T1000 (cell line): ENCODE measurements at places on chromosomes 5 and 9.

- no peak for DNase-seq
These were observed 2.0 kb upstream of the MEF2C start for GRCh38 chr5:88885002-88885401.

- DNase-seq: no peak
These were observed 48.2 kb downstream of the OTP start for GRCh38 chr5:77590347-77590746.

- no peak for DNase-seq
These were observed 7.1 kb upstream of the AGPAT2 start for GRCh38 chr9:136694163-136694871.

DNA sequence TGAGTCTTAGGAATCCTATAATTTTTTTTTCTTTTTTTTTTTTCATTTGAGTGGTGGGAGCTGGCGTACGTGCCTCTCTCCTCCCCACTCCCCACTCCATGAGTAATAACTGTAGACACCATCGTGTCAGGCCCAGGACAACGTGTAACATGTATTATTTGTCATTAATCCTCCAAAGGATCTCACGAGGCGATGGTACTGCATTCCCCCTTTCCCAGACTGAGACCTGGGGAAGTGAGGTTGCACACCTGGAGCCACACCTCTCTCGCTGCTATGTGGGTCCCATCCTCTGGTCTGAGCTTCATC lies 6.1 kb upstream of the IER5L start:
- no peak for DNase-seq

- DNase-seq: no peak
These were observed 8.9 kb upstream of the FOXB2 start for GRCh38 chr9:77010527-77010926.

- no peak for DNase-seq
These were observed 50.4 kb downstream of the ACO1 start for GRCh38 chr9:32434892-32435291.

DNA sequence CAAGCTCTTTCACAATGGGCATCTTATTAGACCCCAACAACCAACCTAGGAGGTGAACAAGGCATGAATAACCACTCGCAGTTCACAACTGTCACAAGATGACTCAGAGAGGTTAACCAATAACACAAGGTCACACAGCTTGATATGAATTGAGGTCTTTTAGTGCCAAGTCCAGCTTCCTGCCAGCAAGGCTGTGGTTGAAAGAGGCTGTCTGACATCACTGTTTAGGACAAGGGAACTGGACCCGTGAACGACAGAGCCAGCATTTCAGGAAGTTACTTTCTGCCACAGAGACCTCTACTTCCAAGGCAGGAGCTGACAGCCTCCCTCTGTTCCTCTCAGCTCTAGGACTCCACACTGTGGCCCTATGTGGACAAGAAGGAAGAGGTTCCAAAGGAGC lies 53.4 kb upstream of the ALDH1B1 start:
- no peak for DNase-seq

DNA sequence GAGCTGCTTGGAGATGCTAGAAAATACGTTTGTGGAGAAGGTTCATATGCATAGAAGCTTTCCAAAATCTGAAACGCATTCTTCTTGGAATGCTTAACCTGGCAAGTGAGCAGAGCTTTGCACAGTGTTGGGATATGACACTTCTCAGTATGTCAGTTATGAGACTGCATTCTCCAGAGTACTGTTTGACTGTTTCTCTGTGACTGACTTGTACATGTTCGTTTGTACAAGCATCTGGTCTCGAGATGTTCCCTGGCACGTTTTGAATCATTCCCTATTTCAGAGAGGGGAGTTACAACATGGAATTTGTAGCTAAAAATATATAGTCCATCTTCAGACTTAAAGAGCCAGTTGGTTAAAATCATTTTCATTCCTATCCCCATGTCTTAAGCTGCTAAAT lies 272.4 kb downstream of the ARRDC3 start:
- DNase-seq: no peak

DNA sequence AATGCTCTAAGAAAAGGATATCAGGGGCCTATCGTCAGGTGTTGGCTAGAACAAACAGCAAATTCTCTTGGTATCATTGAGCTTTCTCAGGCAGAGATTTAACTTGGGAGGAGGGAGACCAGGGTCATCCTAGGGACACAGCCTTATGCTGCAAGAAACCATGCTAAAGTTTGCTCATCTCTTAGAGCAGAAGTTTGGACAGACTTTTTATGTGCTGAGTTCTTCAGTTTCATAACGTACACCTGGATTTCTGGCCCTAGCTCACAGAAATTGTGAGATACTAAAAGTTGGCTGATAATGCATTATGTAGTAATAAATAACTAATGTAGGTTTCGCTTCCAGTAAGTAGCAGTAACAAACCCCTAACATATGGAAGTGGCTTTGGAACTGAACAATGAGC lies 1359.8 kb upstream of the CDH9 start:
- no peak for DNase-seq

DNA sequence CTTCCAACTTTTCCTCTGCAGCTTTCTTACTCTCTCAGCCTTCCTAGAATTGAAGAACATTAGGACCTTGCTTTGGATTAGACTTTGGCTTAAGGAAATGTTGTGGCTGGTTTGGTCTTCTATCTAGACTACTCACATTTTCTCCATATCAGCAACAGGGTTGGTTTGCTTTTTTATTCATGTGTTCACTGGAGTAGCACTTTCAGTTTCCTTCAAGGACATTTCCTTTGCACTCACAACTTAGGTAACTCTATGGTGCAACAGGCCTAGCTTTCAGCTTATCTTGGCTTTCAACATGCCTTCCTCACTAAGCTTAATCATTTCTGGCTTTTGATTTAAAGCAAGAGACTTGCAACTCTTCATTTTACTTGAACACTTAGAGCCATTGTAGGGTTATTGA lies 153.1 kb downstream of the CCDC192 start:
- no peak for DNase-seq

GRCh38 chr5:142872795-142873194 lies 102.6 kb downstream of the ARHGAP26 start:
- no peak for DNase-seq

DNA sequence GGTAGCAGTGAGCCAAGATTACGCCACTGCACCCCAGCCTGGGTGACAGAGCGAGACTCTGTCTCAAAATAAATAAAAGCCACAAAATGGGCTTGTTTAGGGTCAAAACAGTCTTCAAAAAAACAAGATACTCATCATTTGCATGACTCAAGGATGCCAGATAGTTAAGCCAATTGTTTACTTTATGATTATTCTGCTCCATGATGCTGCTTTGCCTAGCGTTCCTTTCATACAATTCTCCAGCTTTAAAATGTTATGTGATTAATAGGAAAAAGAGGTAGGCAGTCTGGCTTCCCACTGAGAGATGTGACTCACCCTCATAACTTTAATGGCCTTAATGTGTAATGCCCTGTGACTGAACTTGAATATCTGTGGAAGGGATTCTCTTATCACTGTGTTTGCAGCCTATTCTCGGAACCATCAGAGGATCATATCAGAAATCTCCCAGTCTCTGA lies 364.6 kb upstream of the TRPC7 start:
- DNase-seq: peak; percentile 68

GRCh38 chr9:124810663-124811355 lies 33.9 kb downstream of the OLFML2A start:
- DNase-seq: peak; percentile 70

DNA sequence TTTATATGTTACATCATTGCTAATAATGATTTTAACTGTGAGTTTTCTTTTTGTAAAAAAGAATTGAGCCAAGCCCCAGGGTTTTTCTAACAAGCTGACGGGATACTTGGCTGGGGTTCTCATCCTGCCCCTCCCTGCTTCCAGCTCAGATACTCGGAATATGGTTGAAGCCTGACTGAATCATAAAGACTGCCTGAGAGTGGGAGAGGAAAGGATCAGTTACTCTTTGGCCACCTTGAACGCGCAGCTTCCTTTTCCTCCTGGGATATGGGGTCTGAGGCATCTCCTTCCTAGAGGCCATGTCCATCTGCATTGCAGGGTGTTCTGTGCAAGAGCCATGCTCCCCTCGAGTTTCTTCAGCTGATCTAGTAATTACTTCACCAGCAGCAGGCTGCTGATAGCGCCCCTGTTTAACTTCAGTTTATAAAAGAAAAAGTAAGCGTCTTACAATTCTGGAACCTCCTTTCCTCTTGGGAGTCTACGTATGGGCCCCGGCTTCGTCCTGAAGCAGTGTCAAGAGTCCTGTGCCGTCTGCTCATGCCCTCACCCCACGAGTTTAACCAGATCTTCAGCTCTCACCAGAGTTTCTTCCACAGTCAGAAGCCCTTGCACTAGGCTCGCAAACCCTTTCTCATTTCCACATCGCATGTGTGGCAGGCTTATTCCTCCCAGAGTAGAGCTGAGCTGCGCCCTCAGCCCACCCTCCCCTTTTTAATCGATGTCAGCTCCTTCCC lies 130.0 kb downstream of the MVB12B start:
- no peak for DNase-seq

DNA sequence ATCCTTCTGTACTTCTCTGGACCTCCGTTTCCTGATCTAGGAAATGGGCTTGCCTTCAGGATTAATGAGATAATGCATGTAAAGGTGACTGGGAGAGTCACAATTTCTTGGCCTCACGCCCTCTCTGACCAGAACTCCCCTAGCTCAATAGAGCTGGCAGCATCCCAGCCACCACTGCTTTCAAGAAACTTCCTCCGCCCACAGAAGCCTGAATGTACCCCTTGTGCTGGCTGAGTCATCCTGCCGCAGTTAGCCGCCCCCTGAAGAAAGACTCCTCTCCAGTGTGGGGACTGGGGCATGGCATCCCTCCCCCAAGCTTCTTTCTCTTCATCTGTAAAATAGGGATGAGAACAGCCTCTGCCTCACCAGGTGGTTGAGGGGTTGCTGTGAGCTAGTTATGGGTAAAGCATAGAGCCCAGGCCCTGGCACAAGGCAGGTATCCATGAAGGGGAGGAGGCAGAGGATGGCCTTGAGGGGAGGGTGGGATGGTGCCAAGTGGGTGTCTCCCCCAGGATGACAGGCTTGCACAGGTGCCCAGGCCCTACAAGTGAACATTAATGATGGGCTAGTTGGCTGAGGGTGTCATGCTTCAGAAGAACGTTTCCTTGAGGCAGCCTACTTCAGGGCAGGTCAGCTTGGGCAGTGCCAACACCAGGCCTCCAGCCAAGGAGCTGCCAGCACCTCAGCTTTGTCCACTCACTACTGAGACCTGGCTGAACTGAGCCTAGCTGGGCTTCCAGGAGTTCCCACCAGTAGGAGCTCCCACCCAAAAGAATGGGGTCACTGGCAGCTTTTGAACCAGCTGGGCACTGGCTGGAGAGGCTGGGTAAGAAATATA lies 3.4 kb downstream of the PDLIM4 start:
- DNase-seq: peak; percentile 24

DNA sequence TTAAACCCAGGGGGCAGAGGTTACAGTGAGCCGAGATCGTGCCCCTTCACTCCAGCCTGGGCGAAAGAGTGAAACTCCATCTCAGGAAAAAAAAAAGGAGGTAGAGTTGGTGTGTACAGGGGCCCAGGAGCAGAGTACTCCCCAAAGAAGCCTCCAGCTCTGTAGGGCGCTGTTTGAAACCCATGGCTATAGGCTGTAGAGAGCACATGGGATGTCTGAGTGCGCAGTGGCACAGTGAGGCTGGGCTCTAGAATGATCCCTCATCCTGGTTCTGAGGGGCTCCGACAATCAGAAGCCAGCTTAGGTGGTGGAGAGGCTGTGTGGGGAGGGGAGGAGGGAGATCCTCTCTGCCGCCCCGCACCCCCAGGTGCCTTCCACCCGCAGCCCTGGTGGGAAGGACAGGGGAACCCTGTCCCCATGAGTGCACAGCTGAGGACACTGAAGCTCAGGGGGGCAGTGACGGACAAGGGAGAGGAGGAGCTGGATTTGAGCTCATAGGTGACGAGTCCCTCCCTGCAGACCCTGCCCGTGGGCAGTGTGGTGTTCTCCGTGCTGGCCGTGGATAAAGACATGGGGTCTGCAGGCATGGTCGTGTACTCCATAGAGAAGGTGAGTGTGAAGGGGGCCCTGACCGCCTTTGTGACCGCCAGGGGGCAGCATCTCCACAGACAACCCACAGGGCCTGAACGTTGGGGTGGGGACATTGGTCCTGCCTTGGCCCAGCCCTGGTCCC lies 24.6 kb downstream of the CDHR2 start:
- DNase-seq: no peak

- no peak for DNase-seq
These were observed 23.4 kb upstream of the MAMDC2 start for GRCh38 chr9:70020217-70020616.

GRCh38 chr5:133925866-133926488 lies 42.4 kb downstream of the C5orf15 start:
- no peak for DNase-seq

DNA sequence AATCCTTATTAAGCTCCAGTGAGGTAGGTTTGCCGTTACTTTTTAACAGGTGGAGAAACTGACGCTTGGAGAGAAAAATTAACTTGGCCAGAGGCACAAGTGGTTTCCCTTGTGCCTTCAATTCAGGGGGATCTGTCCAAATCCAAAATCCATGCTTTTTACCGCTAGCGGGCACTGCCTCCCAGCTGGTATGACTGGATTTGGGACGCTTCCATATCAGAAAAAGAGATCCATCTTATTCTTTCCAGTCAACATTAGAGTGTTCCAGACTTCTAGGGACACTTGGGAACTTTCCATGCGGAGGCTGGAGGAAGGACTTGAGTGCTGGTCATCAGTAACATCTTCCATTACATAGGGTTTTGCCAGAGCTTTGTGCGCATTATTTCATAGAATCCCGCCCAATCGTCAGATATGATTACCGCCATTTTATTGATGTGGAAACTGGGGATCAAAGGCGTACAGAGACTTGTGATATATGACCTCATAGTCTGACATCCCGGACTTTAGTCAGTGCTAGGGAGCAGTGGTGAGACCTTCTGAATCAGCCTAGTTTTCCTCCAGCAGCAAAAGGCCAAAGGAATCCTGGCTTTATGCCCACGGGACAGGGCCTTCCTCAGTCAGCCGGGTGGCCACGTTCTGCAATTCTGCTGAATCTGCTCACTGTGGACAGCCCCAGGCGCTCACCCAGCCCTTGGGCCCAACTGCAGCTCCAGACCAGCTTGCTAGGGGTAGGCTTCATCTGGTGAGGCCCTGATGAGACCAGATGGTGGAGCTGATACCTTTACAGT lies 1.1 kb upstream of the GNPDA1 start:
- peak; percentile 13 for DNase-seq

DNA sequence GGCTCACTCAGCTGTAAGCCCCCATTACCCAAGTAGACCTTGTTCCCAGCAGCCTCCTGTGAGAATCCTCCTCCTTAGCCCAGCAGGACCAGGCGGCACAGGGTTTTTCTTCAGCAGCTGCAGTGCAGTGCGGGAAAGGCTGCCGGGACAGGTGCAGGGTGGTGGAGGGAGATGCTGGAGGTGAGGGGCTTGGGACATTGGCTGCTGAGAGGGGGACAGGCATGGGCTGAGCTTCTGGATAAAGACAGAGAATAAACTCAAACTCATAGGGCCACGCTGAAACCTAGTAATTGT lies 174.7 kb downstream of the CACNA1B start:
- DNase-seq: no peak

DNA sequence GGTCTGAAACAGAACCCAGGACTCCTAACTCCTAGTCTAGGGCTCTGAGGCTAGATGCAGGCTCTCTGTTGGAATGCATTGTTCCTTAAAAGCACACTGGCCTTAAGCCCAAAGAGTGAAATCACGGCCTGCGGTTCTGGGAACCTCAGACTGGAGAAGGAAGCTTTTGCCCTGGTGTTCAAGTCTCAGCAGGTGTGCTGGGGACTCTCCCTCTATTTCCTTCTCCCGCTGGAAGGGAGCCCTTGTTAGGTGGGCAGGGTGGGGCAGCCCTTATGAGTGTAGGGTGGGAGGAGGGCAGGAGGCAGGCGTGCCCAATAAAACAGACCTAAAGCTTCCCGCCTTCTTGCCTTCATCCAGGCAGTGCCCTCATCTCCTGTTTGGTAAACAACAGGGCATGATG lies 1.8 kb upstream of the PPARGC1B start:
- no peak for DNase-seq

- DNase-seq: no peak
These were observed 142.9 kb downstream of the BNC2 start for GRCh38 chr9:16727452-16728136.
